Uterus (tissue), 4 donors: ENCODE measurements at places on chromosomes 1 and 21.

DNA sequence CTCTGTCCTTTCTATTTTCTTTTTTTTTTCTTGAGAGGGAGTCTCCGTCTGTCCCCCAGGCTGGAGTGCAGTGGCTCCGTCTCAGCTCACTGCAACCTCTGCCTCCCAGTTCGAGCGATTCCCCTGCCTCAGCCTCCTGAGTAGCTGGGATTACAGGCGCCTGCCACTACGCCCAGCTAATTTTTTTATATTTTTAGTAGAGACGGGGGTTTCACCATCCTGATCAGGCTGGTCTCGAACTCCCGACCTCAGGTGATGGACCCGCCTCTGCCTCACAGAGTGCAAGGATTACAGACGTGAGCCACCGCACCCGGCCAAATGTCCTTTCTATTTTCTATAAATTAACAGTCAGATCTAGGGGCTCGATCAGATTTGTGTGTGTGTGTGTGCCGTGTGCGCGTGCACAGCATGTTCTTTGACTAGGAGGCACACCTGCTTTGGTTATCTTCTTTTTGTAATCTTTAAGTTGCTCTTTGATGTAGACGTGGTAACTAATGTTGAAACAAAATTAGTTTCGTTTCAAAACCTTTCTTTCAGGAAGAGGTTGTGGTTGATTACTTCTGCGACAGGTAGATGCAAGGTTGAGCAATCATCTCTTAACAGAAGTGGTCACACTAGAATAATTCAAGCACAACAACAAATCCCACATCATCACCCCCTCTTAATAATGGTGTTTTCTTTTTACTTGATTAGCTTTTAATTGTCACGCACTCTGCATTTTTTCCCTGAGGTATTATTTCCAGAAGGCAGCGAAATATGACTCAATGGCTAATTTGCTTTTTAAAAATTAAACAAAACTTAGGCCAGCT is 779 bp upstream of the DEGS1 start:
- DNase-seq, result no peak

DNA sequence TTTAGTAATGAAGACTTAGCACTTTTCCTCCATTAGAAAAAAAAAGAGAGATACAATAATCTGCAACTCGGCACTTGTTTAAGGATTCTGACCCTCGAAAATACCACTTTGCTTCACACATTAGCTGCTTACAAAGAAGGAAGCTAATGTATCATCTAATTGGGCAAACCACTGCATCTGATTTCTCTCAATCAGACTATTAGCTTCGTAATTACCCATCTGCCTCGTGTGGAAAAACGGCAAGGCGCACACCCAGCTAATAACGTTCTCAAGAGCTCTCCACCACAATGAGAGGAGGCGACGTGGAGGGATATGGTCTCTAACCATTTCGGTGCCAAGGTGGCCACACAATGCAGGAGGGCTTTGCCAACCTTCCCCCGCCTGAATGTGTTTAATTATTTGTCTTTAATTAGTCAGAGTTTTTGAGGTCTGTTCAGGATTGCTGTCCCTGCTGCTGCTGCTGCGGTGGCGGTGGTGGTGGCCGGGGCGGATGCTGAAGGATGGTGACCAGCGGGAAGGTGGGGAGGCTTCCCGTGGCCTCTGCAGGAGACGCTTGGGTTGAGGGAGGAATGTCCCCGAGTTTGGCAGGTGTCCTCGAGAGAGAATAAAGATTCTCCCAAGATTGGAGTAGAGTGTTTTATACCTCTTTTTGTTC is 374.5 kb downstream of the RPS6KC1 start:
- no peak for DNase-seq

- no peak for DNase-seq
Observed at GRCh38 chr21:17930093-17930492, 110.9 kb upstream of the C21orf91 start.

GRCh38 chr1:31266547-31266946 is 26.9 kb upstream of the NKAIN1 start:
- no peak for DNase-seq

DNA sequence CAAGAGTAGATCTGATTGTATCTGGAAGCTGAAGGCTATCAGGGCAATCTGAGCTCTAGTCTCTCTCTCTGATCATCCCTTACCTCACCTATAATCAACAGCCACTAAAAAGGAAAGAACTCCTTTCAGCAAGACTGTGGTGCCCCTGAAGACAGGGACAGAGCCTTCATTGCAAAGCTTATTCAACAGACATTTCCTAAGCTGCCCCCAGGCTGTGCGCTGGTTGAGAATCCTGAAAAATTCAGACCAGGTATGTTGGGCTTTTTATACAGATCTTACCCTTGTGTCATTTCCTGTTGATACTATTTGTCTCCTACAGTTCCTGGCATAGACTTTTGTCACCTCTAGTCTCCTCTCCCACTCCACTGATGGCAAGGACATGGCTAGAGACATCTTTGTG is 63.3 kb upstream of the PLA2G4A start:
- DNase-seq, result no peak

GRCh38 chr1:89311757-89312156 is 39.1 kb upstream of the GBP5 start:
- no peak for DNase-seq

GRCh38 chr1:89670163-89670562 is 37.2 kb downstream of the LRRC8C start:
- no peak for DNase-seq

GRCh38 chr1:59952065-59952464 is 25.5 kb upstream of the CYP2J2 start:
- no peak for DNase-seq
